Germinal center (tissue), 1 donor: ENCODE measurements at places on chromosomes 16 and 17.

DNA sequence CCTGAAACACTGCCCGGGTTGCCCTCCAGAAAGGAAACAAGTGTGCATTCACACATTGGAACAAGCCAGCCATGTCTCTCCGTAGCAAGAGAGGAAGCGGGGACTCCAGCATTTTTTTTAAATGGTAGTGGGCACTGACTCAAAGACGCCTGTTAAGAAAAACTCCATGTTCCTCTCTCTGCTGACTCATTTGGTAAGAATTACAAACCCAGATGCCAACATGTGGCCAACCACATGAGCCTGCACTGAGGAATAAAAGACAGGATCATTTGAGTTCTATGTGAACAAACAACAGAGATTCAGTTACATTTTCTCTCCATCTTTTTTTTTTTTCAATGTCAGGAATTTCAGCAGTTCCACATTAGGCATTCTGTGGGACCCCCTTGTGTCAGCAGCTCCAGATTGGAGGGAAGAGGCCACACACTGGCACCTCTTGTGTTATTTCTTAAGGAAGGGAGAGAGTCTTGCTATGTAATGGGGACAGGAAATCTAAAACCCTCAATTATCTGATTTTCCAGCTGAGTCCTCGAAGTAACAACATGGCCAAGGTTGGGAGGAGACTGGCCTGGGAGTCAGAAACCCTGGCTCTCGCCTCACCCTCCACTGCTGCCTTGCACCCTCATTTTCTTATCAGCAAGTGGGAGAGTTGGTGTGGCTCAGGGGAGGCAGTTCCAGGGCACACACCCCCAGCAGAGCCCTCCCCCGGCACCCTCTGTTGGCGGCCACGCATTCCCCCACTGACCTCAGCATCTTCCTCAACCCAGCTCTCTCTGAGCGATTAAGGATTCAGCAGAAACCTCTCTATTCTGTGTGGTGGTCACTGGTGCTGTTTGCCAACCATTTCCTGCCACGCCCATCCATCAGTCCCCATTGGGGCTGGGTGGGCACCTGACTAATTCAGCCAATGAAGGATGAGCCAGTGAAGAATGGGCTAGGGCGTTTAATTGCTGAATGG lies 173.0 kb downstream of the FOXL1 start:
- DNase-seq: no peak

- peak; percentile 64 for DNase-seq
Observed at GRCh38 chr17:50129728-50130558, at the start of gene SAMD14. SAMD14 (minus strand) TSS chr17:50130160; CDS start chr17:50124959, 5,201 bp downstream.

GRCh38 chr17:65158041-65158440 lies 20.9 kb downstream of the RGS9 start:
- DNase-seq: no peak

GRCh38 chr17:38943607-38944006 lies 18.2 kb downstream of the LASP1NB start:
- DNase-seq: no peak

GRCh38 chr17:10278218-10278617 lies 79.8 kb upstream of the GAS7 start:
- no peak for DNase-seq

GRCh38 chr17:59010026-59010425 lies 96.7 kb downstream of the TRIM37 start:
- DNase-seq: no peak

- no peak for DNase-seq
Observed at GRCh38 chr17:58702045-58702476, 9.7 kb downstream of the RAD51C start.

DNA sequence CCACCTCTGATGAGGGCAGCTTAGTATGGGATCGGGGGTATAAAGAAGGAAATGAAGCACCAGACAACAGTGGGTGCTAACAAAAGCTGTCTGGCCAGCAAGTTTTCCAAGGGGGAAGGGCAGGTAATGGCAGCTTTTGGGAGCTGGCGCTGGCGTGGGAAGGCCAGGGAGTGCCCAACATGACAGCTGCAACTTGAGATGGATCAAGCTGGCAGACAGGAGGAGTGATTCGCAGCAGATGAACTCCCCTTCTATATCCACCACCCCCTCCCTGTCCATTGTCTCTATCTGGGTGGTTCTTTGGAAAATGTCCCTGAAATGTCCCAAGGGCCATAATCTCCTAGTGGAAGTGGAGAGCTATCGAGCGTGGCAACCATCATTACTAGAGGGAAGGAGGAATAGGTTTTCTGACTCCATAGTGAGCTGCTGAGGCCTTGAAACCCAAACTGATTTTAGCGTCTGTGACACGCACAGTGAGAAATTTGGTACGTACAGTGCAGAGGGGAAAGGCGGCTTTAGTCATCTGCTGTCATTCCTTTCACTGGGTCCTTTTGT lies 4.8 kb upstream of the INPP5K start:
- no peak for DNase-seq

DNA sequence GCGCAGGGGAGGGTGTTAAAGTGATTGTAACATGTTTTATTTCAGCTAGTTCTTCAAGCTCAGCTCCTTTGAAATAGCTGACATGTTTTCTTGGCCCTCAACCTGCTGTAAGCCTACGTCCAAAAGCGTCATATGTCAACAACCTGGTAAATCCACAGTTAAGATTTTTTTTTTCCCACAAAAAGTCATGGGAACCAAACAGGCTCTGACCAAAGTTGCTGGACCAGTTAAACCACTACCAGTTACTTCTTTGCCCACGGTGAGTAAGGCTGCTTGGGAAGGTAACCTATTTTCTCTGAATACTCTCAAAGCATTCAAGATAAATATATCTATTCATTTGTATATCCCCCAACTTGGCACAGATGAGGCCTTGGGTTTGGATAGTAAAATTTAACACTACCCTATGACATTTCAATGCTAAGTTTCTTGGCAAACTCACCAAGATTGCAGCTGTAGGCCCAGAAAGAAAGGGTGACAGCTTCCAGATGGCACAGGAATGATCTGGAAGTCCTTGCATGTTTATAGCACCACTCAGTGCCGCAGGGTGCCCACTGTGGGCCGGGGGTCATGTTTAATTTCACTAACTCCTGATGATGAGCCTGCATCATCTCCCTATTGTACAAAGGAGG lies 166.2 kb downstream of the XYLT1 start:
- DNase-seq: no peak

DNA sequence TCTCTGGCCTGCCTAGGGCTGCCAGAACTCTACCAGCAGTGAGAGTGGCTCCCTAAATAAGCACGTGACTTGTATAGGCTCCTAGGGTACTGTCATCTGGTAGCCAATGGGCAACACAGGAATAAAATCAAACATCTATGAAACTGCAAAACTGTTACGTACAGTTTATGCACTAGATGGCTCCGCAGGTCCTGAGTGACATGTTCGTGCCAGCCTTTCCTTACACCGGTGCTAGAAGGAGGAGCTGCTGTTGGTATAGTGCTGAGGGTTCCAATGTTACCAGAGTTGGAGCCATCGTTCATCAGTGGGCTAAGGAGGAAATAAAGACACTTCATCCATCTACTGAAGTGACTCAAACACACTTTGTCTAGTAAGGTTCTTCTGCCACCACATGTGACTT lies 63.2 kb upstream of the TRAP1 start:
- no peak for DNase-seq

DNA sequence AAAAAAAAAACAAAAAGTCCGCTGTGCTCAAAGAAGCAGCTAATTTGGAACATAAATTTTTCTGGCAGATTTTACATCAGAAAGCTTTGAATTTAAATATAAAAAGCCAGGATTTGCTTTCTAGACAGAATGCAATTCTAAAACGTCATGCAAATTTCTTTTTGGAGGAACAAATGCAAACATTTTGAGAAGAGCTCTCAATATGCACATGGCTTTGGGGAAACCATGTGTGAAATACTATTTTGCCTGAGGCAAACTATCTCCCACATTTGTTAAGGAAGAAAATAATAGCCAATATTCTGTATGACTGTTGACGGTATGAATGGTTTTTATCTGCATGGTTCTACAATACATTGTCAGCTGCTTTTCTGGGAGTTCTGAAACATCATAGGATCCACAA lies 320.0 kb upstream of the PSMD7 start:
- no peak for DNase-seq

DNA sequence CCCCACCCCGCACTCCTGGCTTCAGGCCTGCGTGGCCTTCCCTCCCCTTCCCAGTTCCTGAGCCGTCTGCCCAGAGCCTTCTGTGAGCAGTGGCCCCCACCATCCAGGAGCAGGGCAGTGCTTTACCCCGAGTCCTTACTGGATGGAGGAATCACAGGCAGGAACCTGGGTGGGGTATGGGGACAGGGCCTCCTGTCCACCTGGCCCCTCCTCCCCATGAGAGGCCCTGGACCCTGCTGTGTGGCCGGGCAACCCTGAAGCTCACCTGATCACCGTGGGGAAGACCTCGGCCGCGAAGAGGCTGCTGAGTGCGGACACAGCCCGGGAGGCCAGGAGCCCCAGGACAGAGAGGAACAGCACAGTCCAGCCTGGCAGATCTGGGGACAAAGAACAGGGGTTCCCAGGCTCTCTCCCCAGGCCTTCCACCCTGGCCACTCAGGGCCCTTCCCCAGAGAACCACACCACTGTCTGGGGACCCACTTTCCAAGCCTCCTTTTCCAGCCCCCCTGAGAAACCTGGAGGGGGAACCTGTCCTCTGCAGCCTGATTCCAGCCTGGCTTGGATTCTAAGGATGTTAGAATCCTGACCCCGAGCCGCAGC lies 3.2 kb downstream of the SLC22A31 start:
- DNase-seq: no peak

DNA sequence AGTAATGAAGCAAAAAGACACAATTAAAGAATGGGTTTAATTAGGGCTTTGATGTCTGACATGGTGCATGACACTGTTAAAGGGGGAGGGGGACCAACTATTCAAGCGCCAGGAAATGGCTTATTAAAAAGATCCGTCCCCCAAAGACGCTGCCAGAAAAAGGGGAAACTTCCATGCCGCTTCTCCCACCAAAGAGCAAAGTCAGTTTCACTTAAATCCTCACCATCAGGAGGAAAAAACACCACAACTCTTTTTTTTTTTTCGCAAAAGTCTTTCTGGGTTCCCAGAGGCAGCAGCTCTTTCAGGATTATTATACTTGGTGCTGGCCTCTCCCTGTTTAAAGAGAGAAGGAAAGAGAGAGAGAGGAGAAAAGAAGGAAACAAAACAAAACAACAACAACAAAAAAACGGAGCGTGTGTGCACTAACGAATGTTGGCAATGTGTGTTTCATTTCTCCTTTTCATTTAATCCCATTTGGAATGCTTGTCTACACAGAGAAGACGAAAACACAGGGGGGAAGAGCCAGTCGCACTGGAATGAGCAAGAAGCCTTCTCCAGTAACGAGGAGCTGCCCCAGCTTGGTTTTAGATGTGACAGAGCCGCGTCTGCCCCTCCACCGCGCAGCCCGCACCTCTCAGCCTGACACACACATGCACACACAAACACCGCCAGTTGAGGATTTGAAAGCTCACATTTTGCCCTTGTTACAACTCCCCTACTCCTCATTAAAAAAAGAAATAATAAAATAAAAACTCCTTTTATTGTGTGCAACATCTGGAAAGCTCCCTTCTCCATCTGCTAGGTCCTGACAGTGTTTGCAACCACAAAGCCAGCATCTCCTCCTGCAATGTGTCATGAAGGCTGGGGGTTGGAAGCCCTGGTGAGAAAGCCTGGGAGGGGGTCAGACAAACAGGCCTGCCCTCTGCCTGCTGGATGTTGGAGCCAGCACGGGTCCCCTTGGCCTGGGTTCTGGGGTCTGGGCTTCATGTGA lies 32.7 kb upstream of the AXIN2 start:
- DNase-seq: no peak

DNA sequence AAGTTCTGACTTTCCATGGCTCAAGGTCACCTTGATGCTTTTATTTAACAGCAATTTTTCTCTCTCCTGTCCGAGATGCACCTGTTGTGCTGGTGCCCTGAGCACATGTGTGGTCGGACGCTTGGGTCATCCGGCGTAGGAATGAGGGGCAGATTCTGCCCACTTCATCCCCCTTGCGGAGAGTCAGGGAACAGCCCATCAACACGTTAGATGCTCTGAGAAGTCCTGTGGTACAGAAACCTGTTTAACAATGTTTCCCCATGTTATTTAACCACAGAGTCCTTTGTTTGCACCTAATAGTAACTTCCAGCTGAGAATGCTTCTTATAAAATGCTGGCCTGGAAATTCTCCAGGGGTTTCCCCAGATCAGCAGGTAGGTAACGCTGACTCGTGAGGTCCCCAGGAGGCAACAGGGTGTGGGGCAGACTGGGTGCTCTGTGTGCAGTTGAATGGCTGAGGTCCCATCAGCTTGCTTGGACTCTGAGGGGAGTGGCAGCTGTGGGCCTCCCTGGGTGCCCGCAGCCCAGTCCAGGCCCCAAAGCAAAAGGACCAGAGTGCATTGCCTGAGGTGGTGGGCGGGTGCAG lies 17.8 kb downstream of the DOC2B start:
- no peak for DNase-seq

DNA sequence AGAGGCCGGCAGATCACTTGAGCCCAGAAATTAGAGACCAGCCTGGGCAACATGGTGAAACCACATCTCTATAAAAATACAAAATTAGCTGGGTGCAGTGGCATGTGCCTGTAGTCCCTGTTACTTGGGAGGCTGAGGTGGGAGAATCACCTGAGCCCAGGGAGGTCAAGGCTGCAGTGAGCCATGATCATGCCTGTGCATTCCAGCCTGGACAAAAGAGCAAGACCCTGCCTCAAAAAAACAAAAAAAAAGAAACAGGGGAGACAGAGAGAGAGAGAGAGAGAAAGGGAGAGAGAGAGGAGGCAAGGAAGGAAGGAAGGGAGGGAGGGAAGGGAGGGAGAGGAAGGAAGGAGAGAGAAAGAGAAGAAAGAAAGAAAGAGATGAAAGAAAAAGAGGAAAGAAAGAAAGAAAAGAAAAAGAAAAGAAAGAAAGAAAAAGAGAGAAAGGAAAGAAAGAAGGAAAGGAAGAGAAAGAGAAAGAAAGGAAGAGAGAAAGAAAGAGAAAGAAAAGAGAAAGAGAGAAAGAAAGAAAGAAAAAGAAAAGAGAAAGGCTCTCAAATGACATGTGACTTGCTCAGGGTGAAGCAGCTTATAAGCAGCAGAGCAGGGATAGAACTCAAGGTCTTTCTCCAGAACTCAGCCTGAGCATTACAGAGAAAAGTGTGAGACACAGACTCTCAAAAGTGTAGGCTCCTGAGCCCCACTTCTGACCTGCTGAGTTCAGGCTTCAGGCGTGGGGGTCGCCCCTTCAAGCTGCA lies 15.5 kb downstream of the CX3CL1 start:
- no peak for DNase-seq

DNA sequence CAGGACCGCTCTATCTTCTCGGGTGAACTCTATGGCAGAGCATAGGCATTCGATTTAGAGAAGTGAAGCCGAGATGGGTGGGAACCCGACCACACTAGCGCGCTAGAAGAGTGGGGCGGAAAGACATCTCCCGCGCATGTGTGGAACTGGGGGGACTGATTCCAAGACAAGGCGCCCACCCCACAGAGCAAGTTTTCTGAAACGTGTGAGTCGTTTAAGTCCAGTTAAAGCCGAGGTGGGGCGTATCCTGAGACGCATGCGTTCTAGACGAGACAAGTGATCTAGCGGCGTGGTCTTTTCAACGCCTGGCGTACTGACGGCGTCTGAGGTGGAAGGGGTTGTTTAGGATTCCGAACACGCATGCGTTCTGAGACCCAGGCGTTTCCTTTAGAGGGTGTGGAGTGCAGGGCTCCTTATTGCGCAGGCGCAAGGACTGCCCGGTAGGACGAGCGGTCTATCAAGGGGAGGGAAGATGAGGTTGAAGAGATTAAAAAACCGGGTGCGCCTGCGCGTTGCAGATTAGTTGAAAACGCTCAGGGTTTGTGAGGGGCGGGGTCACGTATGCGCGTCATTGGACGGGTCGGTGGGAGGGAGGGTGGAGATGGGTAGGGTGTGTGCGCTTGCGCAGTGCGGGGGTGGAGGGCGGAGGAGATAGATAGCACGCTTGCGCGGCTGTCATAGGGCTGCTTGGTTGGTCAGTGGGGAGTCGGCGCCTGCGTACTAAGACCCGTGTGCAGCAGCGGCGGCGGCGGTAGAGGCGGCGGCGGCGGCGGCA lies at the start of gene EIF5A:
Gene EIF5A, plus strand, starts transcription at position 718 of the 775 bp plus-strand sequence. CDS start 2,008 bp downstream, outside the sequence.
- peak; percentile 99 for DNase-seq
